ENCODE measurements at places on chromosomes 1 and 21.

- no peak for DNase-seq
These were observed 8.2 kb downstream of the DRAM2 start for GRCh38 chr1:111131693-111132092.

DNA sequence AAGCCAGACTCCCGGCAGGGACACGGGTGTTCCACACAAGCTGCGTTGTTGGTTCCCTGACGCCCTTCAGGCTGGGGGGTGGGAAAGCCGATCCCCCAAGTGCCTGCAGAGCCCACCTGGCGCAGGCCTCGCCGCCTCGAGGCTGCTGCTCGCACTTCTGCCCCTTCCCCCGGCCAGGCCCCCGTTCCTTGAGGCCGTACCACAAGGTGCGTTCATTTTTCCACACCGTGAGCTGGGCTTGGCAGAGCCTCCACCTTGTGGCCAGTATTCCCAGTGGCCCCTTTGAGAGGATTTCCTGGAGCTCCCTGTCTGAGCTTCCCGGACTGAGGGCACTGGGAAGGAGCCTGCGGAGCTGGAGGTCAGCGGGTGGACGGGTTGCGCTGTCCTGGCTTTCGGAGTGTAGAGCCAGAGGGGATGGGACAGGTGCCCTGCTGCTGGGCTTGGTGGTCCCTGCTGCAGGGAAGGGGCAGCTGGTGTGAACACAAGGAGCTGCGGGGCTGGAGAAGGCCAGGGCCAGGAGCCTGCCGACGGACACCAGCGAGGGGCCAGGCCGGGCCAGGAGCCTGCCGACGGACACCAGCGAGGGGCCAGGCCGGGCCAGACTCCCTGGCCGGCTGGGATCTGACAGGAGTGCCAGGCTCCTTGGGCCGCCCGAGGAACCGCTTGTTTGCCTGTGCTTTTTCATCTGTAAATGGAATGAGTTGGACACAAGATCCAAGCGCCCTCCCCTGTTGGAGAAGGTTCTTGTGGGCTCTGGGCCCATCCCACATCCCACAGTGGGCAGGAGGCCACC is 18.4 kb downstream of the PDXK start:
- DNase-seq = no peak

GRCh38 chr1:92409946-92410549 is 76.7 kb downstream of the GFI1 start:
- no peak for DNase-seq

- no peak for DNase-seq
These were observed 138.6 kb upstream of the NGF start for GRCh38 chr1:115476616-115477015.

- no peak for DNase-seq
These were observed 297.8 kb downstream of the RRAGC start for GRCh38 chr1:38561725-38562124.

GRCh38 chr1:20291645-20292084 is 990 bp downstream of the VWA5B1 start:
- DNase-seq = no peak

DNA sequence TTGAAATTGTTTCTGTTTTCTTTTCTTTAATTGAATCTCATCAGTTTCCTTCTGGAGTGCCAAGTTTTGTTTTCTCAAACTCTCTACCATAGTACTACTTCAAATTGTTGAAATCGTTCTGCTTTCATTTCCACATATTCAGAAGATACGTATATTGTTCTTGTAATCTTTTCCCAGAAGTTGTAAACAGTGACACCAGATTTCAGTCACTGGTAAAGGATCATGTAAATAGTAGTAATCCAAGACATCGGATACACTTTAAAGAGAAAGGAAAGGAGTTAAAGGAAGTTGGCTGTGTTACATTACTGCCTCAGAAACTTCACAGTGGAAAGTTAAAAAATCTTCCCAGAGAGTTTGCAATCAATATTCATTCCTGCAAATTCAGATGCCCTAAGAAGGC is 67.5 kb downstream of the RGL1 start:
- DNase-seq = no peak

- no peak for DNase-seq
These were observed 10.1 kb upstream of the ACTRT2 start for GRCh38 chr1:3011127-3011526.

DNA sequence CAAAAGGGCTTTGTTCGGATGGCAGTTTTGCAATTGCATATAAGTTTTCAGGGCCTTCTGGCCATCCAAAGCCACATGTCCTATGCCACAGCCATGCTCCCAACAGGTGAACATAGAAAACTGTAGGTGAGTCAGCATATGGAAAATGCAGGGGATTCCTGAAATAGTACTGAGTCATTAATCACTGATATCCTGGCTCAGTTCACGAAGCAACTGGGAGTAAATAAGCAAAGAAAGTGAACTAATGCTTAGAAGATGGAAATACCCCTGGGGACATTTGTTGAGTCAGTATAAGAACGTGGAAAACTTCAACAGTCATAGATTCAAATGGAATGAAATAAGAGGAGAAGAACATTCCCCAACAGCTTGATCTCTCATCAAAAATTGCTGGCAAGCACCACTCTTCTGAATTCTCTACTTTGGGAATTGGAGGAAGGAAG is 148.9 kb upstream of the RUNX1 start:
- no peak for DNase-seq

DNA sequence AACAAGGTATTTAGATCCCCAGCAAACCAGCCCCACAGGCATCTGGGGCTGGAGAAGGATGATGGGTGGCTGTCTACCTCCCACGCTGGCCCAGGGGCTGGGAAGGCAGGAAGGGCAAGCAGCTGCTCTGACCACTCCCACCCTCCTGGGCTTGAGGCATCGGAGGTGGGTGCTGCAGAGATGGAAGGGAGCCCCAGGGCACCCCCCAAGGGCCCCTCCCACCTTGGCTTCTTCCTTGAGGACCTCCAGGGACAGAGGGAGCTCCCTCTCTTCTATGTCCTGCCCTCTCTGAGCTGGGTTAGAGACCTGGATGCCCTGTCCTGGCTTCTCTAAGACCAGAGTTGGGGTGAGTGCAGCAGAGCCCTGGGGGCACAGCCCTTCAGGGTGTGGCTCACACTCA is 3.1 kb downstream of the CD52 start:
- DNase-seq = no peak

DNA sequence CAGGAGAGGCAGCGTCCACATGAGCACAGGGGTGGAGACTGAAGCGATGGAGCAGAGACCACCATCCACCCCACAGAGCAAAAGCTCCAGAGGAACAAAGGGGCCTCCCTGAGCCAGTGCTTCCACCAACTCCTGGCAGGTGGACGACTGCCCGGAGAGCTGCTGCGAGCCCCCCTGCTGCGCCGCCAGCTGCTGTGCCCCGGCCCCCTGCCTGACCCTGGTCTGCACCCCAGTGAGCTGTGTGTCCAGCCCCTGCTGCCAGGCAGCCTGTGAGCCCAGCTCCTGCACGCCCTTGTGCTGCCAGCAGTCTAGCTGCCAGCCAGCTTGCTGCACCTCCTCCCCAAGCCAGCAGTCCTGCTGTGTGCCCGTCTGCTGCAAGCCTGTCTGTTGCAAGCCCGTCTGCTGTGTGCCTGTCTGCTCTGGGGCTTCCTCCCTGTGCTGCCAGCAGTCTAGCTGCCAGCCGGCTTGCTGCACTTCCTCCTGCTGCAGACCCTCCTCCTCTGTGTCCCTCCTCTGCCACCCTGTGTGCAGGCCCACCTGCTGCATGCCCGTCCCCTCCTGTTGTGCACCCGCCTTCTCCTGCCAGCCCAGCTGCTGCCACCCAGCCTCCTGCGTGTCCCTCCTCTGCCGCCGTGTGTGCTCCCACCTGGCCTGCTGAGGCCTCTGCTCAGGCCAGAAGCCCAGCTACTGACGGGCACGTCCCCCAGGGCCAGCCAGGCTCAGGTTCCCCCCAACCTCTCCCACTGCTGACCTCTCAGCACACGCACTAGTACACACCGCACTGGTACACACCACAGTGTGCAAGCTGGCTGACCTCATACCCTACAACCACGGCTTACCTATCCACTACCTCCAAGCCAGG is 5.4 kb downstream of the KRTAP10-12 start:
- no peak for DNase-seq

- no peak for DNase-seq
These were observed 28.9 kb upstream of the S1PR1 start for GRCh38 chr1:101207891-101208290.

- DNase-seq = no peak
These were observed 59.5 kb downstream of the KCNN3 start for GRCh38 chr1:154810571-154810970.

DNA sequence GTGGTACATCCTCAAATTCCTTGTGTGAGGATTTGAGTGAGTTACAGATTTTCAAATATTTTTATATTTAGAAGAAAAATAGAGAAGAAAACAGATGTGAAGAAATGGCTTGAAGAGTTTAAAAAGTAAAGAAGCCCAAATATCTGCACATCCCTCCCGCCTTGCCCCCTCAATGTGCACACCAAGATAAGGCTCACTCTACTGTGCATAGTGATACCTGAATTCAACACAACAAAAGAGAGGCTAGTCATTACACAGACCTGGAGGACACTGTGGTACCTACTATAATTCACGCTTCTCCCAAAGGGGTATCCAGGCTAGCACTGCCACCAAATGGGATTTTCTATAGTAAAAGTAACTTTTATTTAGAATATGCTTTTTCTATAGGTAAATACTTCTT is 44.0 kb upstream of the SYT2 start:
- DNase-seq = no peak

DNA sequence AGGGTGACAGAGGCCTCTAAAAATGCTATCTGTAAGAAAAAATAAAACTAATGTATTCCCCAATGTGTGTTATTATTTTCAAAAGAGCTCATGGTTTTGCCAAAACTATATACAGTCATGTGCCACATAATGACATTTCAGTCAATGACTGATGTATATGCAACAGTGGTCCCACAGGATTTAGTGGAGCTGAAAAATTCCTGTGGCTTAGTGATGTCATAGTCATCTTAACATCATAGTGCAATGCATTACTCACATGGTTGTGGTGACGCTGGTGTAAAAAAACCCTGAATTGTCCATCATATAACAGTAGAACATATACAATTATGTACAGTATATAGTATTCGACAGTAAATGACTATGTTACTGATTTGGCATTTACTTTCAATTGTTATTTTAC is 172.4 kb downstream of the CACNA1E start:
- no peak for DNase-seq

- DNase-seq = no peak
These were observed 15.6 kb downstream of the BACE2 start for GRCh38 chr21:41183575-41183974.

GRCh38 chr1:43802356-43802980 is 95.1 kb downstream of the ST3GAL3 start:
- DNase-seq = no peak

DNA sequence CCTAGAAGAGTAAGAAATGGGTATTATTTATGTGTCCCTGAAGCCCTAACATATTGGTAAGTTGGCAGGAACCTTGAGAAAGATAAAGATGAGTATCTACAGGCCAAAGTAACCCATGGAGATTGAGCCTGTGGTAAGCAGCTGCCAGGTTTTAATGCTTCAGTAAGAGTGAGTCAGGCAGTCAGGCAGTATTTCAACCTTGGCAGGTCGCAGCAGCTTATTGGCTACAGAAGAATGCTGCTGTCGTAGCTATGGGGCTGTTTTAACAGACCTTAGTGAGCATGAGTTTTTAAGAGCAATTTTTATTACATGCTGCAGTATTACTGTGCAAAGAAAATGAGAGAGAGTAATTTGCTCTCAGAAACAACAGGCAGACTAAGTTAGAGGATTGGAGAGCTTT is 10.3 kb upstream of the SLC30A10 start:
- no peak for DNase-seq

DNA sequence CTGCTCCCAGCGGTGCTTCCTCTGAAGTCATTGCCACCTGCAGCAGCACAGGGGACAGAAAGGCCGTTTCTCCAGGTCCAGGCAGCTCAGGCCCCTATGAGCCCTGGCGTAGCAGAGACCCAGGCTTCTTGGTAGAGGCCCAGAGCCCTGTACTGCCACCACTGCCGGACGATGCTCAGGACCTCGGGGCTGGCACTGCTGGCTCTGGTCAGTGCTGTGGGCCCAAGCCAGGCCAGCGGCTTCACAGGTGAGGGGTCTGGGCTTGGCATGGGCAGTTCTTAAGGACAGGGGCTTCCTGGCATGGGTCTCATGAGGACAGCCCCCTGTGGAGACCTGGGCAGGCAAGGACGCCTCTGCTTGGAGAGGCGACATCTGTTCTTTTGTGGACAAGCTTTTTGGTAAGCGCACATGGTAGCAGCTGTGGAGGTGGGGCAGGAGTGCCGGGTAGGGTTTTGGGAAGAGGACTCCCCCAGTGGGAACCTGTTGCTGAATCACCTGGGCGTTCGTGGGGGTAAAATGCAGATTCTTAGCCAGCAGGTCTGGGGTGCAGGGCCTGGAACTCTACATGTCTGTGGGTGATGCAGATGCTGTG is at the start of gene UMODL1:
UMODL1 (plus strand) TSS at position 172 of the 592 bp plus-strand sequence; CDS start at position 172, 0 bp downstream.
- no peak for DNase-seq

GRCh38 chr1:81391125-81391828 is 409.5 kb upstream of the ADGRL2 start:
- DNase-seq = no peak

GRCh38 chr1:173445164-173445563 is 32.0 kb upstream of the PRDX6 start:
- no peak for DNase-seq

- no peak for DNase-seq
These were observed 16.4 kb downstream of the WDR4 start for GRCh38 chr21:42862774-42863503.

DNA sequence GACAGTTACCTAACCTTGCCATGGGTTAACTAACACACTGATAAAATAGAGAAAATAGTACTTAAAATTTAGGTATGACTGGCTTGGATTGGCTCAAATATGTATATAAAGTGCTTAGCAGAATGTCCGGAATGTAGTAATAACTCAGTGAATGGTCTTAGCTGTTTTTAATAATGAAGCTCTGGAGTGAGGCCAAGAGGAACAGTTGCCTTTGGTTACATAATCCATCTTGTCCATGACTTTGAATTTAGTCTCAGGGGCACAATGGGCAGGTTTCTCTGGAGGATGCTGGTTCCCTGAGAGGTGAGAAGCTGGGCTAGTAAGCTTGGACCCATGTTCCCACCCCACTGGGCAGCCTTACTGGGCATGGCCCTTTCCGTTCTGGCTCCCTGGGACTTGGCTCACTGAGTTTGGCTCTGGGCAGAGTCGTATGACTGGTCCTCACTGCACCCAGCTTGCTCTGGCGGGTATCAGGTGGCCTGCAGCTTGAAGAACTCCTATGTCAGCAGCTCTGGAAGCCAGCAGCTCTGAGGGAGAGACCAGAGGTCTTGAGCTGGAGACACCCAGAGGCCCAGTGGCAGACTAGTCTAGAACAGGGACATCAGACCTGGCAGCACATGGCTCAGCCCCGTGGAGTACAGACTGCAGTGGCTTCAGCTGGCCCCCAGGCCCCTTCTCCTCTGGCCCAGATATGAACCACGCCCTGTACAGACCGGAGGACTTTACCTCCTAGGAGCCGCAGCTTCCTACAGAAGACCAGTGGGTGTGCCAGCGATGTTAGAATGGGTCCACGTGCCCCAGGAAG is 40.4 kb downstream of the TENT5C start:
- DNase-seq = no peak

All from brain pericyte (primary cell).